ENCODE measurements at places on chromosomes 1 and 21.
A peak's percentile ranks its signal among the peaks of the same experiment; 100 is the strongest.

DNA sequence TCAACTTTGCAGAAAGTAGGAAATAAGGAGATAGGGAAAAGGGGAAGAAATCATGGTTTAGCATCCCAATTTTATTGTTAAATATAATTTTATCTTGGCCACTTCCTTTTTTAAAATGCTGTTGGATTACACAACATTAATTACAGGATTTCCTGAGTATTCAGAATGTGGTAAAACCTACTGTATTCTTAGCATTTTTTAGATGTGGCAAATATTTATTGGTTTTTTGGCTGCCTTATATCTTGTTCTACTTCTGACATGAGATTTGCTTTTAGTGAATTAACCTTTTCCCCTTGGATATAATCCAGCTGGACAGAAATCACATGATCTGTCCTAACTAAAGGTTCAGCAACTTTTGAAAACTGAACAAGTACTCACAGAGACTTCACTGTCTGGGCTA lies 104.9 kb downstream of the PTGS2 start:
- DNase-seq, result no peak

GRCh38 chr1:157167437-157167836 lies 29.2 kb upstream of the ETV3 start:
- DNase-seq, result no peak

DNA sequence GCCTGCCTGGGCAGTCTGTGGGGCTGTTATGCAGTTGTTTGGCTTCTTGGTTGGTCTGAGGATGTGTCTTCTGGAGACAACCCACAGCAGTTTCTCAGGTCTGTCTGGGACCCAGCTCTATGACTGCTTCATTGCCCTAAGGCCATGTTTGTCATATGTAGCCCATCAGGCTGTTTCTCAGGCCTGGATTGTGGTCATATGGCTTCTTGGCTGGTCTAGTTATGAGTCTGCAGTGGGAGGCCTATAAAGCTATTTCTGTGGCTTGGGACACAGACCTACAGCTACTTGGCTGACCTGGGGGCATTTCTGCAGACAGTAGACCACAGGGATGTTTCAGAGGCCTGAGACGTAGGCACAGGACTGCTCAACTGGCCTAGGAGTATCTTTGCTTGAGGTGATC lies 41.5 kb downstream of the CHIA start:
- DNase-seq, result no peak

- no peak for DNase-seq
Measured at GRCh38 chr21:38777531-38777930, 28.2 kb upstream of the ETS2 start.

GRCh38 chr1:151346769-151347522 lies at the start of gene RFX5:
TSS of gene RFX5 (minus strand) at chr1:151347252. CDS start at chr1:151346320, 932 bp downstream.
- DNase-seq, result peak; percentile 100

GRCh38 chr21:32256873-32257620 lies 21.8 kb downstream of the MIS18A start:
- DNase-seq, result no peak

DNA sequence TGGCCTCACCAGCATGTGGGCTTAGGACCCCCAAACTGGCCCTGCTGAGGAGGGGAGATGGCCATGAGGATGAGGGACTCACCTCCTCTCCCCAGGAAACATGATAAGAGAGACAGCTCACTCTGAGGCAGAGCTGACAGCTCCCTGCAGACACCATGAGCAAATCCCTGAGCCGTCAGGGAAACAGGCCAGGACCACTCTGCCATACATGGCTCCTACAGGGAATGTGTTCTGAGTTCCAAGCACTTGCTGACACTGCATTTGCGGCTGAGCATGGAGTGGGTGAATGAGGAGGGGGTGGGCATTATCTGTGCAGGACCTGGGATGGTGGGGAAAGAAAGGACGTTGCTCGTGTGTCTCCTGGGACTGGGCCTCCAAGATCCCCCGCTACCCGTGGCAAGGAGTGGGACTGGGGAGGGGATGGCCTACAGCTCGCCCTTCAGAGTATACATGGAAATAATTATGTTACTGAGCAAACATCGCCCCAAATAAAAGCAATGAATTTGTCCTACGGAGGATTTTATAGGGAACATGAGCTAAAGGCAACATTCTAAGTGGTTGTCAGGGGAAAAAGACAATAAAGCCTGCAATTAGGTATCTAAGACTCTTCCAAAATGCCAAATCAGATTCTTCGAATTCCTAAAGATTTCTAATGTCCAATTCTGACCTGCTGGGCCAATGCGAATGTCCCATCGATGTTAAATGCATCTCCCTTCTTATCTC lies 355.9 kb upstream of the AJAP1 start:
- no peak for DNase-seq

DNA sequence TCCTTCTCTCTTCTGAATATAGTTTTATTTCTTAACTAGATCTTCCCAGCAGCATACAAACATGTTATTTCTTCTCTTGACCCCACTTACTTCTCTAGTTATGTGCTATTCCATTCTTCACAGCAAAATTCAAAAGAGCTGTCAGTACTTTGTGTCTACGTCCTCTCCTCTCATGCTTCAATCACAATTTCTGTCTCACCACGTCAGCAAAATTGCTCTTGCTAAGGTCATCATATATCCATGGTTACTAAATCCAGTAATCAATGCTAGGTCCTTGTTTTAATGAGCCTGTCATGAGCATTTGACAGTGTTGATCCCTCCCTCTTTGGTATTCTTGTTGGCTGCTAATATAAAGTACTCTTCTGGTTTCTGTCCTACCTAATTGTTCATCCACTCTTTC lies 214.2 kb downstream of the DENND1B start:
- no peak for DNase-seq

DNA sequence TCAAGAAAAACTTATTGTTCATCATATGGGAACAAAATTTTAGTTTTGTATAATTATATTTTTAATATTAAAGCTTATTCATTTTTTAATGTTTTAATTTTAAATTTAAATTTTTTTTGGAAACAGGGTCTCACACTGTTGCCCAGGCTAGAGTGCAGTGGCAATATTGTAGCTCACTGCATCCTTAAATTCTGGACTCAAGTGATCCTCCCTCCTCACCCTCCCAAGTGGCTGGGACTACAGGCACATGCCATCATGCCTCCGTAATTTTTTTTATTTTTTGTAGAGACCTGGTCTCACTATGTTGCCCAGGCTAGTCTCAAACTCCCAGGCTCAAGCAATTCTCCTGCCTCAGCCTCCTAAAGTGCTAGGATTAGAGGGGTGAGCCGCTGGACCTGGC lies 20.2 kb upstream of the FAM76A start:
- no peak for DNase-seq

DNA sequence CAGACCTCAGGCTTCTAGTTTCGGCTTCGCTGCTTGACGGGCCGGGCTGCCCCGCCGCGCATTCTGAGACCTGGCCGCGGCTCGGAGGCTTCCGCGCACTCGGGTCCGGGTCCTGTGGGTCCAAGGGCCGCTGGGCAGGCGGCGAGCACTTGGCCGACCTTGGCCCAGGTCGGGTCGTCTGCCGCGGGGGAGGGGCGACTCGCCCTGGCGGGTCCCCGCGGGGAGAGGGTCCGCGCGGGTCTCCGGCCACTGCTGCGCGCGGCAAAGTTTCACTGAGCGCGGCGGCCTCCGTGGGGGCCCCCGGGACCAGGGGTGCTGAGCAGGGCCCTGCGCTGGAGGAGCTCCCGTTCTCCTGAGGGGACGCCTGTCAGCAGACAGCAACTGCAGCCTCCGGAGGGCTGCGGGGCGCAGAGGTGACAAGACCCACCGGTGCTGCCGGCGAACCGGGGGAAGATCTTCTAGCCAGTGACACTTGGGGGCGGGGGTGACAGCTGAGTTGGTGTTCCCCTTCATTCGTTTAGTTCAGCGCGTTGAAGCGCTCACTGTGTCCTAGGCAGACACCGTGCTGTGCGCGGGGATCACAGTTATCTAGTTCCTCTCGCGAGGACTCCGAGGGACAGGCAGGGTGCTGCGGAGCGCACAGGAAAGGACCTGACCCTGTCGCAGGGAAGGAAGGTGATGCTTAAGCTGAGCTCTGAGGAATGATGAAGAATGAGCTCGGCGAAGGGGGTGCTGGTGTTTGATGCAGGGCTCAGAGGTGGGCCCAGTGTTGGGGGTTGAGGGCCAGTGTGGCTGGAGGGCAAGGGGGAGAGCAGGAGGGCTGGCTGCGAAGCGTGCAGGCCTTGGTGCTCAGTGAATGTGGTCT lies 725 bp downstream of the MTFR1L start:
- peak; percentile 79 for DNase-seq

All from NCI-H82 (cell line).